ENCODE measurements at places on chromosomes 13 and 19.

GRCh38 chr19:17311455-17312188, 2.3 kb downstream of the DDA1 start:
- DNase-seq, result no peak

DNA sequence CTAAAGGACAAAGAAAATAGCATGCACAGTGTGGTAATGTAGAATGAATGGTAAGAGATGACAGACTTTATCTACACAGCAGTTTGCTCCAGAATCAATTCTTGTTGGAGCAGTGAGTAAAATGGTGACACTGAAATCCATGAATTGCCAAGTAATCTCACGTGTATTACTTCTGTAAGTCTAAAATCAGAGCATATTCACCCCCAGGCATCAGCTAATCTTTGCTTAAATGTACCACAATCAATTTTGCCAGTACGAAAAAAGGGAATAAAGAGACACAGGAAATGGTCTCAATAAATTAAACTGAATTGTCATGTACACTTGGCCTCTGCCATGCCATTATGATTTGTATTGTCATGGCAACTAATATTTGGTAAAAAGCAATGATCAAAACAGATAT, 294.2 kb downstream of the PCDH17 start:
- no peak for DNase-seq

- no peak for DNase-seq
These were observed 9.0 kb downstream of the CD22 start for GRCh38 chr19:35337984-35338296.

DNA sequence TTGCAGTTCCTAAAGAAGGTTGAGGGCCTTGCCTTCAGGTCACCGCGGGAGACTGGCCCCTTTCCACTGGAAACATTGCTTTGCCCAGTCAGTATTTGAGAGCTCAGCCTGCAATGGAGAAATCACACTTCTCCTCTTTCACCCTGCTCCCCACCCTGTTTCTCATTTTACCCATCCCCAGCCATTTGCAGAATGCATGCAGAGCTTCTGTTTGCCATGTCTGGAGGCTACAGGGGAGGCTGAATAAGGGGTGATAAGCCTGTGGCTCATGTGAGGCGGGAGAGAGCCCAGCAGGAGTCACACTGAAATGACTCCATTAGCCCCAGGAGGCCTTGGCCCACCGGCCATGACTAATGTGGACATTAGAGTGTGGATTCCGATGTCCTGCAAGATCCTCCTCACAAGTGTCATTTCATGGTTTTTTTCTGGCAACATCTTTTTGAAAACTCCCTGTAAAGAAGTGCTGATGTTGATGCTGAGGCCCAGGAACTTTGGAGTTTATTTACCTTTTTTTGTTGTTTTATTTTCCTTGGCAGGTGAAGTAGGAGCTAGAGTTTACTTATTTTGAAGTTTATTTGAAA, 6.3 kb downstream of the SPINT2 start:
- DNase-seq, result no peak

DNA sequence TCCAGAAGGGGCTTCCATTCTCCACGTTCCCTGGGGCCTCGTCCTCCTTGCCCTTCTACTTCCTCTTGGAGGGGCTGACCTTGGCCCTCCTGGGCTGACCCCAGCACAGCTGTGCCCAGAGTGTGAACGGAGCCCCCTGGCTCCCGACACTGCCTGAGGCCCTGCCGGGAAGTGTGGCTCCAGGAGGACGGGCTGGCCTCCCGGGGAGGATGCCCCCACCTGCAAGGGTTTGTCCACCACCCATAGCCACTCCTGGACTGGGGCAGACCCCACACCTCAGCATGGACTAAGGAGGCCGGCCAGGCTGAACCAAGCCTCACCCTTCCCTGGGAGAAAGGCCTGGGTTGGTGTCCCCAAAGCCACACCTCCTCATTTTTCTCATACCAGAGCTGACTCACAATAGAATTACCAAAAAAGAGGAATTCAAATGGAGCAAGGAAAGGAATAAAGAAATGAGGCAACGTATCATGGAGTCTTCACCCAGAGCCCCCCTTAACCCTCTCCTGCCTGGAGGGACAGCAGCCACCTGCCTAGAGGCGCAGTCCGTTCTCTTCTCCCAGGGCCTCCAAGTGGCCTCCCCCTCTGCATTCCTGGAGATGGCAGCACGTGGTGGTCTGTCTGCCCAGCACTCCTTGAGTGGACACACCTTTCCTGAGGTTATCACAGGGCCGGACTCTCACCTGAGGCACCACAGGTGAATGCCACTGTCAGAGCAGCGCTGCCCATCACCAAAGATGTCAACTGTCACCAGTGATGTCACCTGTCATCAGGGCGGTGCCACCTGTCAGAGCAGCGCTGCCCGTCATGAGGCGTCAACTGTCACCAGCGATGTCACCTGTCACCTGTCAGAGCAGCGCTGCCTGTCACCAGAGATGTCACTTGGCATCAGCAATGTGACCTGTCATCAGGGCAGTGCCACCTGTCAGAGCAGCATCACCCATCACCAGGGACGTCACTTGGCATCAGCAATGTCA, 3.1 kb upstream of the C13orf46 start:
- DNase-seq, result no peak

- no peak for DNase-seq
These were observed 312.7 kb downstream of the FGF14 start for GRCh38 chr13:102089177-102089576.

DNA sequence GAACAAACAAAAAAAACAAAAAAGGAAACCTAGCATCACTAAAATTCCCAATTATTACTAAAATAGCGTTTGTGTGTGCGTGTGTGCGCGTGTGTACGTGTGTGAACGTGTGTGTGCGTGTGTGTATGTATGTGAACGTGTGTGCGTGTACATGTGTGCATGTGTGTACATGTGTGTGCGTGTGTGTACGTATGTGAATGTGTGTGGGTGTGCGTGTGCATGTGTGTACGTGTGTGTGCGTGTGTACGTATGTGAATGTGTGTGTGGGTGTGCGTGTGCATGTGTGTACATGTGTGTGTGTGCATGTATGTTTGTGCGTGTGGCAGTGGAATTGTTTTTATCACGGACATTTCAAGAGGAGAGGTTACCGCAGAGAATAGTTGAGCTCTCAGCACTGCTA, 21.6 kb downstream of the CATSPERD start:
- no peak for DNase-seq

DNA sequence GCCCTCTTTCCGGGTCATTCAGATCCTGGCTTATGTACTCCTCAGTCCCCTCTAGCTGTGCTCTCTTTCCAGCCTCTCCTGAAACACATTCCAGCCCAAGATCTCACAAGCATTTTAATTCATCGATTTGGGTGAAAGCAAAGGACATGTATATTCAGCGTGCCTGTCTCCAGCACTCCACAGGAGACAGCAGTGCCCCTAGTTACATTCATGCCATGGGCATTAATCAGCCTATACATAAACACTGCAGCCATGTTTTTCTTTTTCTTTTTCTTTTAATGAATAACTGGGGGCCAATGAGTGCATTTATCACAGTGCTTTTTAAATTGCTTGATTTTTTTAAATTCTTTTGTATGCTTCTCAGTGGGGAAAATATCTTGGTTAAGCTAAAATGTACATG, 199.1 kb downstream of the DCT start:
- no peak for DNase-seq

DNA sequence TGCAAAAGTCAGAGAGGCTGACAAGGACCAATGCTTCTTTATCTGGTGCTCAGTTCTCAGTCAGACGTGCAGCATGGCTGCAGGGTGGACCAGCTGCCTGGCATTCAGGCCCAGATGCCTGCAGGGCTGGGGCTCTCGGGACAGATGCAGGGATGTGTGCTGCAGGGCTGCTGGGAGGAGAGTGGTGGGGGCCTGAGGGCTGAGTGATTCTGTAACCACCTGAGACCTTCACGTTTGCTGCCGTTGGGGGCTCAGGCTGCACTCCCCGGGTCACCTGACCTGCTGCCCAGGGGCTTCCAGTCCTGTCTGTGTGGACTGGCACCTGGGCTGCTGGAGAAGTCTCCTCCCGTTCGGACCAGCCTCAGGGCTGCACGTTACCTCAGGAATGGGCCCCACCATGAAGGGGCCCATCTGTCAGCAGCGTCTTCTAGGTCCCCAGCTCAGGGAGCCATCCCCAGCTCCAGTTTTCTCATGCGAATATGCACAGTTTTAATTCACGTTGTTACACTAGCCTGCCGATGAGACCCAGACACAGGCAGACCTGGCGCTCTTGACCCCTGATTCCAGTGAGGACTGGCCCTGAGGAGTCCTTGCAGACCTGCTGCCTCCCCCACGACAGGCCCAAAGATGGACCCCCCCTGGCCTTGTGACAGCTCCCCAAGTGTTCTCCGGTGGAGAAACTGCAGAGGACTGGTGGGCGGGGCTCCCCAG, 16.9 kb downstream of the KCTD15 start:
- DNase-seq, result no peak

- no peak for DNase-seq
These were observed 2.5 kb downstream of the TEX29 start for GRCh38 chr13:111322916-111323331.

DNA sequence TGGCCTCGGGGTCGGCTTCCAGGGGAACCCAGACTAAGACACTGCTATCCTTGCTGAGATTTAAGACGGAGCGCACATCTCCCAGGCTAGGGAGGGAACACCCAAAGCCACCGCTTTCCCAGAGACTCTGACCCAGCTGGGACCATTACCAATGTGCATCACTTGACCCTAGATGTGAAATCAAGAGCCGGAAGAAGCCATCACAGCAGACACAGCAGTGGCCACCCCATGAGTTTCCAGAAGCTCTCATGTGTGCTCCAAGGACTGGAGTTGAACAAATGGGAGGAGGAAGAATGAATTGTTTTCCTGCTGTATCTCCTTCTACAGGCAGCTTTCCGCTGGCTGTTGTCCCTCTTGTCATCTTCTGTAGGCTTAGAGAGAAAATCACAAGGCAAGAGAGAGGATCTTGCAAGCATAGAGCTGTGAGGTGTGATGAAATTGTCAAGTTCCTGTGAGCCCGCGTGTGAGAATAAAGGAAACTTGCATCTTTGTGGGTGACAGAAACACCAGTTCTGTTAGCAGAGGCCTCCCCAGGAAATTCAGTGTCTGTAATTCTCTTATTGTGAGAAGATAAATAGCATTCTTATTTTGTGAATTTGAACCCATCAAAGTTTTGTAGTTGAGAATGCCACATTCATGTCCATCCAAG, 711.8 kb downstream of the UQCRFS1 start:
- DNase-seq, result no peak

GRCh38 chr19:40471111-40471510, 4.3 kb downstream of the SPTBN4 start:
- no peak for DNase-seq

GRCh38 chr13:58655086-58655485, 1023.5 kb downstream of the PCDH17 start:
- no peak for DNase-seq

DNA sequence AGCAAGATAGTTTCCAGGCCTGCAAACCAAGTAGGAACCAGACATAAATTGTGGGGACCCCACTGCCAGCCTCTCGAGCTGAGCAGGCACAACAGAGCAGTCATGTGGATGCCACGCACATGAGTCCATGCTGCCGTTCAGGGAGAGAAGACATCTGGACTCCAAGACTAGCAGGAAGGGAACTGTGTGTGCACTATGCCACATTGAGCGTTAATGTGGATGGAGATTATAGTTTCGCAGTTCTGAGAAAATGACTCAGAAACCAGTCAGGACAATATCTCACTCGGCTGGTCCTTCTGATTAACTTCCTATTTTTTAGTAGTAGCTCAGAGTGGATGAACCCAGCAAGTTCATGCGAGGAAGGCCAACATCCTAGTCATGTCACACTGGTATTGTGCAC, 124.9 kb downstream of the CRYL1 start:
- DNase-seq, result no peak

- no peak for DNase-seq
These were observed 17.5 kb upstream of the CPB2 start for GRCh38 chr13:46122304-46122703.

- DNase-seq, result no peak
These were observed 13.6 kb downstream of the ARHGAP45 start for GRCh38 chr19:1080360-1081161.

GRCh38 chr19:1384085-1384462, 367 bp downstream of the NDUFS7 start:
- no peak for DNase-seq

DNA sequence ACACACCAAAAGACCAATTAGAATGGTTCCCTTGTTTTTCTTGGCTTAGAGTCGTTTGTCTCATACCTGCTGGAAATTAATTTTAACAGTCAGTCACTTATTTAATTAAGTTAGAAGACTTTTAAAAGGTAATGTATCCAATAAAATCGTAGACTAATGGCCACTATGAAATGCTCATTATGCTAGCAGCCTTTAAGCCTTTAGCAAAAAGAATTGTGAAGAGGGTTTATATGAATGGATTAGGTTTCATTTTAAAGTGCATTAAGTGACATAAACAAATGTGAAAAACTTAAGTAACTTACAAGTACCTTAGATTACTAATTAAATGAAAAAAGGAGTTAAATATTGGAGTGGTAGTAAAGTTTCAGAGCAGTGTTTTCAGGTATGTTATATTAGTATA, 139.6 kb downstream of the RXFP2 start:
- peak; percentile 42 for DNase-seq

- DNase-seq, result no peak
These were observed 586 bp downstream of the LIG1 start for GRCh38 chr19:48169578-48169938.

DNA sequence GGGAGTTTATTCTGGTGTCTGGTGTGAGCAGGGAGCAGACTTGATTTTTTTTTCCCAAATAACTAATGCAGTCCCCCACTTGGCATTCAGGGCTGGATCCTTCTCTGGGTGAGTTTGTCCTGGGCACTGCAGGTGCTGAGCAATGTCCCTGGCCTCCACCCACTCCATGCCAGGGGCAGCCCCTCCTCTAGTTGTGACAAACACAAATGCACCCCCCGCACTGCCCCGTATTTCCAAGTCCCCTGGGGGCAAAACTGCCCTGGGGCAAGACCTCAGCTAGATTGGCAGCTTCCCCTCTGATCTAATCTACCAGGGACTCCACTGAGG, 6.4 kb downstream of the MOB3A start:
- no peak for DNase-seq

- peak; percentile 63 for DNase-seq
These were observed 9.4 kb downstream of the C19orf81 start for GRCh38 chr19:50658441-50659317.

DNA sequence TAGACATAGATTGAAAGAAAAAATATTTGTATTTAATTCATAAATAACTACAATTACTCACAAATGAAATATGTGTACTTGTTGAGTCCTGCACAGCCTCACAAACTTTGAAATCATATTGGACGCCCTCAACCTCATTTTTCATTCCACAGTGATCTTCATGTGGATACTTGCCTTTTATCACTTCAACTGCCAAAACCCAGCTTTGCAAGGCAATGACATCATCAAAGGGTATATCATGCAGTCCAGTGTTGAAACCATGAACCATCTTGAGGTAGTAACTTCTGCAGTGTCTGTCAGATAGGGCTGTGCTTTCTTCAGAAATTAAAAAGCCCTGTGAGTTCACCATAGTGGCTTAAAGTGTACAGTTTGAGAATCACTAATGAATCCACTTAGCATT, 82.2 kb downstream of the HS6ST3 start:
- no peak for DNase-seq

- DNase-seq, result no peak
These were observed 17.0 kb downstream of the ILF3 start for GRCh38 chr19:10670876-10671804.

- no peak for DNase-seq
These were observed 36.1 kb downstream of the CRTC1 start for GRCh38 chr19:18719541-18719940.

Data from NCI-H524 treated with DMSO at 0.1 percent for 48 hours (cell line).